Activated CD4-positive, alpha-beta memory T cell treated with anti-CD3 and anti-CD28 coated beads for 36 hours (primary cell): ENCODE measurements at places on chromosomes 4 and X. TPM values are rescaled to one million over a fixed set of nuclear protein-coding genes. Genes with fewer than 3 reads are reported as not detected.
A peak's percentile ranks its signal among the peaks of the same experiment; 100 is the strongest.

- no peak for DNase-seq
Observed at GRCh38 chr4:75698963-75699228, 25.5 kb upstream of the USO1 start.

DNA sequence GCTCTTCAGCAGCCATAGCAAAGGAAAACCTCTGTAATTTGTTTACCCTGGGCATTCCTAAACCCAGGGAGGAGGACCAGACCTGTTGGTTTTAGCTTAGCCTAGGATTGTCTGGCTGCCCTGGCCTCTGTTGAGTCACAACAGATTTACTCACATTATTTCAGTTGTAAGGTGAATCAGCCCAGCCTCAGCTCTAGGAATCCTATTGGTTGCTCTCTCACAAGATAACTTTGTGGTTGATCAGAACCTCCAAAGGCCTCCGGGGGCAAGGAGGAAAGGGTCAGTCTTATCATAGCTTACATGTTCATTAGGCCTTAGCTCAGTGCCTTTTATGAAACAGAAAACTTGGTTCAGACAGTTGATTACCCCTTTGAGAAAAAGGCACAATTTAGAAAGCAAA is 41.0 kb downstream of the PDK3 start:
- DNase-seq = peak; percentile 58

HTRA3 gene
- not detected for total RNA-seq

GRCh38 chrX:151013164-151013743 is 30.1 kb downstream of the HMGB3 start:
- DNase-seq = no peak

HSD17B13 gene
- 0.12 TPM for total RNA-seq

DNA sequence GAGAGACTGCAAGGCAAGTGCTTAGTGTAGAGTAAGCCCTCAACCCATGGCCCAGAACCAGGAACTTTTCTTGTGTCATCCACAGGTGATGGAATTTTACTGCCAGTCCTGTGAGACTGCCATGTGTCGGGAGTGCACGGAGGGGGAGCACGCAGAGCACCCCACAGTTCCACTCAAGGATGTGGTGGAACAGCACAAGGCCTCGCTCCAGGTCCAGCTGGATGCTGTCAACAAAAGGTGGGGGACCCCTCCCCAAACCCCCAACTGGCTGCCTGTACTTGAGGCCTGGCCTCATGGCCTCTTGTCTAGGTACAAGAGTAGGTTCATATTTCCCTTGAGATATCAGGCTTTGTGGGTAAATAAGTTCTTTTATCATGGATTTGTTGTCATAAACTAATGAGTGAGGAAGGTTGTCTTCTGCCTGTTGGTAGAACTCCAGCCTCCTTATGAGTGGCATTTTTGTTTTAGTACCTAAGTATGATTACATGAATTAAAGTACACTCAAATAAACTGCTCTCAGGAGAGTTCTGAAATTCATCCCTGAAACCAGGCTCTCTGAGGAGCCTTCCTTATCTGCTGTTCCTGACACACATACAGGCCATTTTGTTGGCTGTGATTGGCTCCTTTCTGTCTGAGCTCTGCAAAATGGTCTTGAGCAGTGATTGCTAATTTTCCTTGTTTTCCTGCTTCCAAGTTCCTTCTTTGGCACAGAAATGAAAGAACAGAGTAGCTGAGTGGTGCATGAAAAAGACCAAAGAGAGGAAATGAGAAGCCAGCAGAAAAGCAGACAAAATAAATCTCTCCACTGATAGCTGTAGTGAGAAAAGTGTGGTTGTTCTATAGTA is 51.4 kb upstream of the MND1 start:
- no peak for DNase-seq

TEC gene
- 3.0 TPM for total RNA-seq

- DNase-seq = peak; percentile 24
Observed at GRCh38 chr4:143406523-143406922, 69.8 kb downstream of the GAB1 start.

SMARCAD1 gene
- 28.0 TPM for total RNA-seq

ITGB1BP2 gene
- 5.6 TPM for total RNA-seq

DNA sequence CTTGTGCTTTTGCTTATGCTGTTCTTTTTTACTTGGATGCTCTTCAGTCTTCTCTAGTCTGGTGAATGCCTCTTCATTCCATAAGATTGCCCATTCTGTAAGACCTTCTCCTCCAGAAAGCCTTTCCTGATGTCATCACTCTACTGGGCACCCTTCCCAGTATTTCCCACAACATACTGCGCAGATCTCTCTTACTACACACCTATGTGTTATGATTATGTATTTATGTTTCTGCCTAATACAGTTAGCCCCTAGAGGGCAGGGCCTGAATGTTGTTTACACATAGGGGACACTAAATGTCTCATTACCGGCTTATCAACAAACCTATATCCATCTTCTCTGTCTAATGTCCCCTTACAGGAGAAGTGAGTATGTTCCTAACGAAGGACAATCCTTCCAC is 21.1 kb downstream of the AIFM1 start:
- no peak for DNase-seq

TBC1D8B gene
- 1.4 TPM for total RNA-seq

SAGE1 gene
- total RNA-seq = not detected

DNA sequence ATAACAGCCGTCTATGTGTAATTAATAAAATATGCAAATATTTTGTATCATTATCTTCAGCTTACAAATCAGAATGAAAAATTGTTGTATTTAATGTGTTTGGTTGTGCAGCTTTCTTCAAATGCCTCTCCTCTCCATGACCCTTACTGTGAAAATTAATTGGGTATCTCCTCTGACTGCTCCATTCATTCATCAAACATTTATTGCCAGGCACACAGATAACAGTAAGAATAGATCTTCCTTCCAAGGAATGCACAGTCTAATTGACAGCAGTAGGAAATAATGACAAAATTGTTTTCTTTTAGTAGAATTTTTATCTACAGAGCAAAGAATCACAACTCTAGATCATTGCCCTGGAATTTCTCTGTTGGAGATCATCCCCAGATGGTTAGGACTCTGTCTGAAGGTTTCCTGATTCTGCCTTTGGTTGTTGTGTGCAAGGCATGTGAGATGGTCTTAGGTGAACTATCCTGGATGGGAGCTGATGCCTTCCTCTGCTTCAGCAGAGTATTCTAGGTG is 395.0 kb upstream of the FAT1 start:
- DNase-seq = no peak

DNA sequence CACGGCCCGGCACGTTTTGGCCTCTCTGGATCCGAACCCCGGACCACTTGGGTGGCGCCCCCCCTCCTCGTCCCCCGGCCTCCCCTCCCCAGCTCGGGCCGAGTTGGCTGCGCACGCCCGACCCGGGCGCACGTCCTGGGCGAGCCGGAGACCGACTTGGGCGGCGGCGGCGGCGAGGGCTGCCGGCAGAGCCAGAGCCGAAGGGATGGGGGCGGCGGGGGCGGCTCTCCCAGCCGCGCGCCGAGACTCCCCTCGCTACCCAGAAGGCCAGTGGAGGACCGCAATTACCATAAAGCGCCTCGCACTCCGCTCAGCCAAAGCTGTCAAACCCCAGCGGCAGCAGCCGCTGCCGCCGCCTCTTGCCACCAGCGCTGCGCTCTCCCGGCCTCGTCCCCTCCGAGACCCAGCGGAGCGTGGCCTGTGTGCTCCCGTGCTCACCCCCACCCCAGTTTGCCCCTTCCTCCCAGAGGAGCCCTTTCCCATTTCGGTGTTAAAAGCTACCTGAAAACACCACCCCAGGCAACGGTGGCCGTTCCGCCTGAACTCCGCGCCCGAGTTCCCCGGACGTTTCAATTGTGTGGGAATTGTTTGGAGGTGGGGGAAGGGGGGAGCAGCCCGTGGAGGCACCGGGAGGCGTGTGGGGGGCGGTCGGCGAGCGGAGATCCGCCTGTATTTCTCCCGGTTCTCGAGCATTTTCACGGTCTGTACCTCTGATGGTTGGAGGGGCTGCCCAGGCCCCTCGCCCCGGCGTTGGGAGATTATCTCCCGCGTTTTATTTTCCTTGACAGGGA is 701 bp upstream of the BCOR start:
- DNase-seq = peak; percentile 62

SLC25A14 gene
- 13.2 TPM for total RNA-seq

GRCh38 chr4:108683479-108683878 is 33.1 kb downstream of the OSTC start:
- no peak for DNase-seq

GRCh38 chr4:85842540-85842939 is 367.6 kb downstream of the ARHGAP24 start:
- no peak for DNase-seq

GRCh38 chrX:69077895-69078455 is 87.3 kb downstream of the PJA1 start:
- no peak for DNase-seq

GRCh38 chr4:87391576-87392054 is 627 bp upstream of the HSD17B11 start:
- no peak for DNase-seq

OTC gene
- not detected for total RNA-seq

DNA sequence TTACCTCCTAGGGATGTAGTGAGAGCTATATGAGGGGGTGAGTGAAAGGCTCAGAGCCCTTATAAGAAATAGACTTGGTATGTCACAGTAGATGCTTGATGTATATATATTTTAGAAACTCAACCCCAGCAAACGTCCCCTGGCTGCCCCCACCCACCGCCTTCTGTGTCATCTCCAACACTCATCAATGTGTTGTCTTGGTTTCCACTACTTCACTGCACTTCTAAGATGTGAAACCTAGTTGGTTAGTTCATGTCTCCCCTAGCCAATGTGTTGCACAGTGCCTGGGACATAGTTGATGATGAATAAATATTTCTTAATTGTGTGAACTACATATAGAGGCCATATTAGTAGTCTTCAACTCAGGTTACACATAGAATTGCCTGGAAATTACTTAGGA is 4.4 kb downstream of the FGFBP2 start:
- DNase-seq = peak; percentile 18

- no peak for DNase-seq
Observed at GRCh38 chr4:182839256-182839655, 77.9 kb downstream of the DCTD start.
